Stimulated activated CD4-positive, alpha-beta T cell treated with anti-CD3 and anti-CD28 coated beads, Interleukin-12 subunit alpha, Interleukin-12 subunit beta, amount 100 ng/mL, for 24 hours (primary cell): ENCODE measurements at places on chromosomes 5 and 9.

DNA sequence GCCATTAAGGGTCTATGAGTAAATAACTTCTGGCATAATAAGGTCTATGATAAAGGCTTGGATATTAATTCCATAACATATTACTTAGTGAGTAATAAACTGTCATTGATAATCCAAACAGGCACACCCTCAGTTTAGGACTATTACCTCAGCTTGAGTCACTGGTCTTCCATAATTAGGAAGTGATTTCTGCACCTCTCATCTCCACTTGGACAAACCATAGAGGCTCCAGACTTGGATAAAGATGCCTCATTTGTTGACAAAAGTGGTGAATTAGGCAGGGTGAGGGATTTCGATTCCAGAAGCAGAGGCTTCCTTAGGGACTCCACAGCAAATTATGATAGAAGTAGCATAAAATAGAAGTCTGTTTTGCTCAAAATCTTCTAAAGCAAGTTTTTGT, 127.5 kb upstream of the MTAP start:
- DNase-seq, result no peak

DNA sequence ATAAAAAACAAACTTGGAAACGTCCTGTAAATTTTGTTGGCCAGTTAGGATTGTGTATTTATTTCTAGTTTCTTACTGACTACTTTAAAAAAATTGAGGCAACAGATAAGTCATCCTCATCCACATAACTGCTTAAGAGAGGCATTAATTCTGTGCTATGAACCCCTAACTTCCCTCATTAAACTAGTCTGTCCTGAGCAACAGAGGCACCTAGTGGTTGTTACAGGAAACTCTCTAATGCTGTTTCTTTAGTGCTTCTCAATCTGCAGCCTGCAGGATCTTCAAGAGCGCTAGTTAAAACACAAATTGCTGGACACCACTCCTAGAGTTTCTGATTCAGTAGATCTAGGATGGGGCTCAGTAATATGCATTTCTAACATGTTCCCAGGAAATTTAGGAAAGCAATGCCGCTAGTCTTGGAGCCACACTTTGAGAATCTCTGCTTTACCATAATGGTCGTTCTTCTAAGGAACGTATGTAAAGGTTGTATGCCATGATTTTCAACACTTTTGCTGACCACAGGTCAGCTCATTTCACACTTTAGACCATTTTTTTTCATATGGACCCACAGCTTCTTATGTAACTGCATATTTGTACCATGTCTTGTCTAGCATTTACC, 410.1 kb upstream of the SMARCA2 start:
- DNase-seq, result no peak

DNA sequence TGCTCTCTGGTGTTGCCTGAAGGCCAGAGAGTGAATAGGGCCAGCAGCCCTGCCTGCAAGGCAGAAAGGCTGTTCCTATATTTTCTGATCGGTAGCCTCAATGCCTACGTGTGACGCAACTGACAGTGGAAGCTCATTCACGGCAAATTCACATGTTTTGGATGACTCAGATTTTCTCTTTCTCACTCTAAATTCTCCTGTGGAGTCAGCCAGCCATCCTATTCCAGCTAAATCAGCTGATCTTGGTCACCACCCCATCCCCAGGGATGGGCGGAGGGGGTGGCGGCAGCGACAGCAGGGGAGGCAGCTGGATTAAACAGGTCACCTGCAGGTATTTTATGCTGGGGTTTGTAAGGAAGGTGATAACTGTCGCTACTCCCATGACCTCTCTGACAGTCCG, 52.3 kb downstream of the ZNF510 start:
- DNase-seq, result no peak

DNA sequence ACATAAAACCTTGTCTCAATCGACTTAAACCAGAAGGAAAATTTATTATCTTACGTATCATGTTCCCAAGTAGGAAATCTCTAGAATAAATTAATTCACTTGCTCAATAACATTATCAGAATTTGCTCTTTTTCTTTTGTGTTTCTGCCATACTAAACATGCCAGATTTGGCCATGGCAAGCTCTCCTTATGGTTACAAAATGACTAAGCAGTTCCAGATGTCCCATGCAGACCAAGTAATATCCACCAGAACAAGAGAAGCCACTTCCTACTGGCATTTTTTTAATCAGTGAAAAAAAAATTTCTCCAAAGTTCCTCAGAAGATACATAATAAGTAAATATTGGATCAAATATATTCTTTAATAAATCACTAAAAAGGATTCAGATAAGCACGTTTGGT, 25.2 kb upstream of the ADAMTS6 start:
- no peak for DNase-seq

DNA sequence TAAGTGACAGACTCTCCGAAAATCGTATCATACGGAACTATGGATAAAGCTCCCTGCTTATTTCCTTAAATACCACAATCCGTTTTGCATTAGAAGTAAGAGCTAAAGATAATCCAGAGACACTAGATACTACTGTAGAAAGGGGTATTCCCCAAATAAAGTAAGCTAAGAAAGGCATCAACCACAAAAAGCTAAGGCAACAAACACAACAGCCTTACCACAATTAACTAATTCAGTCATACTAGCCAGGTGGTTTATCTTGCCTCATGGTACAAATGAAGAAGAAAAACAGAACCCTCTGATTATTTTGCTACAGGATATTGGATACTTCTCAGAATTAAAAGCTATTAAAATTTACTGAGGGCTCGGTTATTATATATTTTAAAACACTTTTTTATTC, 14.1 kb downstream of the ERP44 start:
- no peak for DNase-seq

GRCh38 chr9:133604214-133604613, 5.0 kb downstream of the FAM163B start:
- no peak for DNase-seq

DNA sequence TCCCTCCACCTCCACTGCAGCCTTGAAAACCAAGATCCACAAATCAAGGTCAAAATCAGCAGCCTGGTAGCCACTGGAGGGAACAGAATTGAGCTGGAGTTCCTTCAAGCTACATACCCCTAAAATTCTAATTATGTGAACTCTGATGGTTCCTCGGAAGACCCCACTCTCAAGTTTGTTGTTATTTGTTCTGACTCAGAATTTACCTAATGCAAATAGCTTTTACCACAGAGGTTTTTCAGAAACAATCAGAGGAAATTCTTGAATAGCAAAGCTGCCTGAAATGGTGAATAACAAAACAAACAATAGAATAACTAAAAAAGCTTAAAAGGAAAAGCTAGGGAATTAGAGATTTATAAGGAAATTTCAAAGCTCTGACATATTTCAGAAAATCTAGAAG, 220.0 kb downstream of the CDH18 start:
- DNase-seq, result no peak

GRCh38 chr5:113487416-113487780, 855 bp downstream of the MCC start:
- no peak for DNase-seq

DNA sequence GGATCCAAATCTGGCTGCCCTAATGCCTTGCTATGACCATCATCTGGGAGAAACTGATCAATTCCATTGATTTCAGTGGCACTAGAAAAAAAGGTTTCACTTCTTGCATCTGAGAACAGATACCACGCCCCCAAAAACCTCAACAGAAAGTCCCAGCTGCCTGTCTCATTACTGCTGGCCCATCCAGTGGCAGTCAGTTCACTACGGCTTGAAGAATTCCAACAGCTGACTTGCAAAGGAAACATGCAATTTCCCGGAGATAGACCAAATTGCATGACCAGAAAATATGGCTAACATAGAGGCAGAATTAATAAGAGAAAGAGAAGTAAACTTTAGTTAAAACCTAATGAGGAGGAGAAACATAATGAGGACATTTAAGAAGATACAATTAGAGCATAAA, 48.6 kb downstream of the UGCG start:
- DNase-seq, result peak; percentile 23

DNA sequence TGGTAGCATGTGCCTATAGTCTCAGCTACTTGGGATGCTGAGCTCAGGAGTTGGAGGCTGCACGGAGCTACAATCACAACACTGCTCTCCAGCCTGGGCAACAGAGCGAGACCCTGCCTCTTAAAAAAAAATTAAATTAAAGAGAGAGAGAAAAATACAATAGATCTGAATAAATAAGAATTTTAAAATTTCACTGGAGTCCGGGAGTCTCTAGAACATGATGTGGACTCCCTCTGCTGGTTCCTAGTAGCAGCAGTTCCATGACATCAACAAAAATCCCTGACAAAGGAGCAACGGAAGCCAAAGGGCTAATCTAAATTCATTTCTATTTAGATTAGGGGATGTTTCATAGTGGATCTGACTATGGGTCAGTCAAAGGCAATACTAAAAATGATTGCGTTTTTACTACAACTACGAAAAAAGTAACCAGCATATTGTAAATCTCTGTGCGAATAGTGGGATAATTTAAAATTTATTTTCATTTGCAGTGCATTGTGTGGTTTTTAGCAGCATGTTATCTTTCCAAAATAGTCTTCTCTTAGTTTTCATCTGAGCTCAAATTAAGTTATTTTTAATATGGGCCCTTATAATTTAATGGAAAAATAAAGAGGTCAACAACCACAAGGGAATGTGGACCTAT, 6.7 kb downstream of the INIP start:
- no peak for DNase-seq

DNA sequence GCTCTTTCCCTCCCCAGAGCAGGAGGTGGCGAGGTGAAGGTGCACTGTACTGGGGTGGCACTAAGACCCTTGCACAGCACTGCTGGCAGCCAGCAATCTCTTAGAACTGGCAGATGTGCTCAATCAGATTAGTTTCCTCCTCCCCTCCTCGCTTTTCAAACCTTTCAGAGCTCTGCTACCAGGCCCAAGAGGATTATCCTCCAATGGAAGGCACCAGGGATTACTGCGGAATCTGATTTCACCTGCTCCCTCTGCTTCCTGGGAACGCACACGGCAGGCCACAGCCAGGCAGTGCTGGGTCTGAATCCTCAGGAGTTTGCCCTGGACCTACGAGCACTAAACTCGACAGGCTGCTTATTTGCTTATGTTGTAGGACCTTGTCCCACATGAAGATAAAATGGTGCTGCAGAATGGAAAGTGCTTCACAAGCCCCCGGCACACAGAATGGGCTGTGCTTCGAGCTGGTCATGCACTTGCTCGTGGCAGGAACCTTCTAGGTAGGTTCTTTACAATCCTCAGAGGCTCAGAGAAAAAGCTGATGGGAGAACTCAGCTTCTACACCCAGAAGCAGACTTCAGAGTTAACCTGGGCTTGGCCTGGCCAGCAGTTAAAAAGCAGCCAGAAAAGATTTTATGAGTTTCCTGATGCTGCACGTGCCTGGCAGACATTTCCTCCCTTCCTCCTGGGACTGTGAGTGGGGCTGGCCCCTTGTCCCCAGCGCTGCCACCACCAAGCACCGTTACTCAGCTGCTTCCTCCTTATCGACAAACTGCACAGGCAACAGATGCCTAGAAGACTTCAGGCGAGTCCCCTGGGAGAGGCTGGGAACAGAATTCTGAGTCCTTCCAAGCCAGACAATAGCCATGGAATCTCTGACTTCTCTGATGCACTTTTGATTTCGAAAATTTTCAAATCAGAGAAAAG, 33.1 kb downstream of the FABP6 start:
- no peak for DNase-seq

DNA sequence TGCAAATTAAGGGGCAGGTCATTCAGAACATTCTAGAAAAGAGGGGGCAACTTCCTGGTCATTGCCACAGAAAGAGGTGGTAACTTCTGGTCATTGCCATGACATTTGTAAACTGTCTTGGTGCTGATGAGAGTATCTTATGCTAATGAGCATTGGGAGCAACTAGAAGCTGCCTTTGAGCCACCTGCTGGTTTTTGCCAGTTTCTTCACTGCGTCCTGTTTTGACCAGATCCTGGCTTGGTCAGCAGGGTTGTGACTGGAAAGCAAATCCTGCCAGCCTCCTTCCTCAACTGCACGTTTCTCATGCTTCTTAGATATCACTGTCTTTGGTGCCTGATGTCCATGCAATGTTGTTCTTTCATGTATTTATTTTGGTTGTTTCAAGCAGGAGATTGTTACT, 53.2 kb upstream of the SPATA31C2 start:
- no peak for DNase-seq

- no peak for DNase-seq
These were observed 297.5 kb upstream of the COX7C start for GRCh38 chr5:86320266-86320665.

DNA sequence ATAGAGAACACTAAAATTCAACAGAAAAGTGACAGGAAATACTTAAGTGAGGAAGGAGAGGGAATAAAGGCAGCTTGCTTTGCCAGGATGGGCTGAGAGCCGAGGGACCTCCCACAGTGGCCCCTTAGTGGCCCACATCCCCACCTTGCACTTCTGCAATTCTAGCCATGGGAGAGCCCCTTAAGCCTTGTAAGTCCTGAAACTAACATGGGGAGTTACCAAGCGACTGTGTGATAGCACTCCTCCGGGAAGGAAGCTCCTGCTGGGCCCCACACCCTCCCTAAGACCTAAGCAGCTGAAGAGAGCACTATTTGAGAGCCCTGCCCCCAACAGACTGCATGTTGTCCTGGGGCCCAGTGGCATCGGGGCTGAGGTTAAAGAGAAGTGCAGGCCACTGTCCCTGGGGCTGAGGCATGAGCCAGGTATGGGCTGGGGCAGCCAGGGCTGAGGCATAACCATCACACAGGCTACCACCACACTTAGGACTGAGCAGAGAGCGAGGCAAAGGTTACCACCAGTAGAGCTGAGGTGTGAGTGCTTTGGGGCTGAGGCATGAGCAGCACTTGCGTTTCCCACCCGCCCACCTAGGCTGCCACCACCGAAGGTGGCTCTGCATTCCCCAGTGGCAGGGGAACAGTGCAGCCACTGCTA, 301.8 kb upstream of the TRPC7 start:
- no peak for DNase-seq

GRCh38 chr9:80467632-80468031, 895.9 kb downstream of the TLE4 start:
- DNase-seq, result no peak

DNA sequence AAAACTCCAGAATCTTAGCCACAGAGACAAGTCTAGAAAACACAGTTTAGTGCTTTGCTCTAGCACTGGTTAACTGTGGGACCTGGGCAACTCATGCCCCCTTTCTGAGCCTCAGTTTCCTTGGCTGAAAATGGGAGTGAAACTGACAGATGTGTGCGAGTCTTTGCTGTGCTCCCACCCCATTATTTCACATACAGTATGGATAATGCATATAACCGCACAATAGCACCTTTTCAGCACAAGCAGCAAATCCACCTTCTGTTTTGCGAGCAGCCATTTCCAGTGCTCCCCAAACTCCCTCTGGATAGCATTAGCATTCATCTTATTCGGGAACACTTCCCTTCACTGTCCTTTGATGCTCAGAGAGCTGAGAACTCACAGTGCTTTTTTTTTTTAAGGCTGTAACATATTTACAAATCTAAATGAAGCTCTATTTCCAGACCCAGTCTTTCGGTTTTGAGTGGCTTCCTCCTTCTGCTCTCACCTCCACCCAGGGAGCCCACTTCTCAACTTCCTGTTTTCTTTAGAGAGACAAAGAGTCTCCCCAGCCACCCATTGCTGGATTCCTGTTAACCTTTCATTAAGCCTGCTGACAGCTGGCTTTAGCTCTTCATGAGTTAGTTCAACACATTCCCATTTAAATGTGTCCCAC, 49.2 kb downstream of the TIMD4 start:
- no peak for DNase-seq

- DNase-seq, result no peak
These were observed 174.0 kb downstream of the NR2F1-AS1 start for GRCh38 chr5:93406971-93407401.
